CD8-positive, alpha-beta T cell (primary cell): ENCODE measurements at places on chromosomes 6 and 20.

GRCh38 chr6:142374965-142375733, 73.3 kb downstream of the ADGRG6 start:
- no peak for DNase-seq

GRCh38 chr20:5474646-5475550, 158.1 kb upstream of the PROKR2 start:
- no peak for DNase-seq

GRCh38 chr6:40280231-40280630, 306.9 kb downstream of the LRFN2 start:
- no peak for DNase-seq

GRCh38 chr20:46650575-46651090, 626 bp downstream of the SLC13A3 start:
- no peak for DNase-seq

- DNase-seq: no peak
These were observed 37.4 kb downstream of the ATXN1 start for GRCh38 chr6:16723826-16724225.

DNA sequence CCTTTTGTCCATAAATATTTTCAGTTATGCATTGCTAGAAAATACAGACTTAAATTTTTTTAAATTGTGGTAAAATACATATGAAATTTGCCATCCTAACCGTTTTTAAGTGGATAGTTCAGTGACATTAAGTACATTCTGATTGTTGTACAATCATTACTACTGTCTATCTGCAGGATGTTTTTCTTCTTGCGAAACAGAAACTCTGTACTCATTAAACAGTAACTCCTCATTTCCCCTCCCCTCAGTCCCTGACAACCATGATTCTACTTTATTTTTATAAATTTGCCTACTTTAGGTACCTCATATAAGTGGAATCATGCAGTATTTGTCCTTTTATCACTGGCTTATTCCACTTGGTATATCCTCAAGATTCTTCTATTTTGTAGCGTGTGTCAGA, 21.3 kb downstream of the TAF11 start:
- no peak for DNase-seq

DNA sequence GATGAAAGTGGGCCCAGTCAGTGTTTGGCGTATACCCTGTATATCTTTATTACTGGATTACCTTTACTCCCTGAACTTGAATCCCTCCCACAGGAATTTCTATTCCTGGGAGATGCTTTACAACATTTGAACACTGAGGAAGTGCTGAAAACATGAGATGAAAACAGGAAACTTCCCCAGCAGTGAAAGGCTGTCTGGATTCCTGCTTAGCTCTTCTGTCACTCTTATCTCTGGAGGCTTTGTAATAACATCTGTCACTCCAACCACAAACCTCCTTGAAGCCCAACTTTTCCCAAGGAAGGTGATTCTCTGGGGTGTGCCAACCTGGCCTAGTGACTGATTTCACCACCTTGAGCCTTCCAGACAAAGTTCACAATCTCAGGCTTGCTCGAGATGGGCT, 264.5 kb upstream of the BMP2 start:
- DNase-seq: no peak

GRCh38 chr6:147825848-147826247, 317.4 kb downstream of the SAMD5 start:
- no peak for DNase-seq

GRCh38 chr6:40669343-40669742, 82.2 kb upstream of the LRFN2 start:
- no peak for DNase-seq

DNA sequence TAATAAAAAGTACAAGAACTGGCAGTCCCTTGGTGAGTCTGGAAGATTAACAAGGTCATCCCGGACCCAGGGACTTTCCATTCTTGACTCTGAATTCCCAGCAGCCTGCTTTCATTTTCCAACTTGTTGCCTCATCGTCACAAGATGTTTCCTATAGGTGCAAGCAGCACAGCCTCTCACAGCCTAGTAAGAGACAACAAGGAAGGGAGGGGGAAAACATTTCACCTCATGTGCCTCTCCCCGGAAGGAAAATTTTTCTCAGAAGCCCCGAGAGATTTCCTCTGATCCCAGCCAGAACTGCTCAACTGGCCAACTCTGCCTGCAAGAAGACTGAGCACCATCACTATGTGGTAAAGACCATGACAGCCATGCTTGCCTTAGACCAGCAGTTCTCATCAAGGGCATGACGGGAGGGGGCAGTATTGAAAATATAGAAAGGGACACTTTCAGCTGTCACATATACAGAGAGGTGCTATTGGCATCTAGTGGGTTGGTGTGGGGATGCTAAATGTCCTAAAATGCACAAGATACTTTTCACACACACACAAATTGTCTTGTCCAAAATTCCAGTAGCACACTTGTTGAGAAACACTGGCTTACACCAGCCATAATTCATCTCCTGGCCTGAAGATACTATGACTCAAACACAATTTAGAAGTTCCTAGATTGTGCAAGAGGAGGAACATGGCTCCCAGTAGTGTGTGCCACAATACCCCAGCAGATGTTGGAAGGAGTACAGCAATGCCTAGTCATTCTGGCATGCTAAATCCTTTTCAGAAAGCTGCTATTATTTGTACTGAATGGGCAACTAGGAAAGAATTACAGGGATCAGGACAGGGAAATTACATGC, 10.8 kb upstream of the WTAP start:
- DNase-seq: no peak

DNA sequence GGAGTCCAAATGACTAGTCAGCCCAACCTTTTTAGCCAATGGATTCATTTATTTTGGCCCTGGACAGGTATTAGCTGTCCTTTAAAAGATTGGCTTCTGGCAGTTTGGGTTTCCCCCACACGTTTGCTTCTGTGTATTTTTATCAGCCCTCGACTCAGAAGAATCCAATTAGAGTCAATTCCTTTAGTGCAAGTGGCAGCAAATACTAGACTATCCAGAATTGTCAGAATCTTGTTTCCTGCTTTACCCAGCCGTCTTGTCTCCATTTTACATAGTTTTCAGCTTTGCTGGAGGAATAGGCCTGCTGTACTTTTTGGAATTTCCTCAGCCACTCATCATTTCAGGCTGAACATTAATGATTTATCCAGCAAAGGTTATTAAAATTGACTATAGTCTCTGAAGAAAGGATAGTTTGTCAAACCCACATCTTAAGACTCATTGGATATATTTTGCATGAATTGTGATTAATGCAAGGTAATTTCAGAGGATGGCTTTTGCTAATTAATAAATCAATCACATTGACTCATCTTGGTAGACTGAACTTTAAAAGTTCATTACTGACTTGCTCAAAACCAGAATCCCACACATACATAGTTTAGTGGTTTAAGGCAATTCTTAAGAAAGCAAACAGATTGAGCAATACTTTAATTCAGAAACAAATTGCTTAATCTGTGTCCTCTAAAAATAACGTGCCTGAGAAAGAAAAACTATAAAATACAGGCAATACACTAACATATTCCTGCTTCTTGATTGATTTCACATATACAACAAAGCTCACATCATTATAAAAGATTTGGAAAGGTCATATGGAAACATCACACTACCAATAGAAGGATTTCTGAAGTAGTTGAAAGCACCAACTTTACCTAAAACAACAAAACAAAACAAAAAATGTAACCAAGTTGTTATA, 62.9 kb upstream of the ZNF217 start:
- DNase-seq: no peak

DNA sequence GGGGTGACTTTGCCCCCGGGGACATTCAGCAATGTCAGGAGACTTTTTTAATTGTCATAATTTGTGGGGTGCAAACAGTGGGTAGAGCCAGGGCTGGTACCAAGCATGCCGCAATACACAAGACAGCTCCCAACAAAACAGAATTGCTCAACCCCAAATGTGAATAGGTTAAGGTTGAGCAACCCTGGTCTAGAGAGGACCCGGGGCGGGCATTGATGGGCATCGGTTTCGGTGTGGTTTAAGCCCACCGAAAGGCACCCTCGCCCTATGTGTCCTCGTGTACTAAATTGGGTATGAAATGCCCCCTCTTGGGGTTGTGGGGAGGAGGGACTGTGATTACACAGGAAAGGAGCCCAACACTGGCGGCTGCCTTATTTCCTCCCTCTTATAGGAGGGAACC, 36.0 kb downstream of the KIAA1755 start:
- no peak for DNase-seq

DNA sequence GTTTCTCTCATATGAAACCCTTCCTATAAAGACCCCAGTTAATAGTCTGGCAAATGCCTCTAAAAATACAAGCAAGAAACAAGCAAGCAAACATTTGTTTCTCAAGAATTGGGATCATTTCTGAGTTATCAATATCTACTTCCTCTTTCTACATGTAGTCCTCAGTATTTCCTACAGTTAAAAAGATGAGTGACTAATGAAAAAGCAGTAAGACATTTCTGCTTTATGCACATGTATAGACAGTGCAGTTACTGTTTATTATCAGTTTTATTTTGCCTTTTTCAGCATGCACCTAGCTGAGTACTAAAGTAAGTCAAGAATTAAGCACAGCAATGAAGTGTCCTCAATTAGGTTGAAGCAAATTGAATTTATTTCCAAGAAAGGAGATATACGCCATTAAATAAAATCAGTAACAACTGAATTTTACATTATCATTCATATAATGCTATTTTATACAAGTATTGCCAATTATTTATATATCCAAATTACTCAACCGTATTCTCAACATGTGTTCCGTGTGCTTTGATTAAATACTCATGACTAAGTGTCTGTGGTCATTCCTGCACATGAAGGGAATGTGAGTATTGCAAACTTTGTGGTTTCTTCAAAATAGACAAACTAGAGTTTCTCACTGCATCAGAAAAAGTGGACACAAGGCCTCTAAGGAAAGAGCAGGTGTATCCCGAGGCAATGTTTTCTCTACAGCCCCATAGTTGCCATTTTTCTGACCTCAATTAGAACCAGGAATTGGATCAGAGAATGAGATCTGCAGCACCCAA, 159.3 kb upstream of the MARCKS start:
- no peak for DNase-seq

DNA sequence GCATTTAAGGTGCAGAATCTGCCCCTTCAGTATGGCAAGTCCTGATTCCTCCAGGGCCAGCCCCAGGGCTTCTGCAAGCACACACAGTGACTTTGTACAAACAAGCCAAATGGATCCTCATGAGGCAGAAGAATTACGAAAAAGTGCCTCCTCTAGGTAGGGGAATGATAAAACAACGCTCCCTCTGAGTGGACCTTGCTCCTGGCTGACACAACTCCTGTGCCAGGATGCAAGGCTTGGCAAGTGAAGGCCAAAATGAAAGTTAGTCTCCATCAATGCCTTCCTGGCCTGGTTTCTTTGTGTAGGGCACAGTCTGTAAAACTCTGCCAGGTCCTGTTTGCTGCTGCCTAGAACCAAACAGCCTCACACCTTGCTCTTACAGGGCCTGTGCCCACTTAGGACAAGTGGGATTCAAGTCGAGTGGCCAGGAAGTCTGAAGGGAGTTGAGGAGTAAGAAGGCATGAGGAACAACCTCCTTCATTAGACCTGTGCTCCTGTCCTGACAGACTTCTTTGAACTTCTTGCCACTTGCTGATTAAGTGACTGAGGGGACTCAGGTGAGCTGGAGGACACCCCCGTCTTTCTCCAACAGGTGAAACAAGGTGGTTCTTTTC, 417.1 kb downstream of the CDC5L start:
- DNase-seq: no peak

GRCh38 chr6:4130357-4130987, 4.9 kb downstream of the ECI2 start:
- DNase-seq: no peak

DNA sequence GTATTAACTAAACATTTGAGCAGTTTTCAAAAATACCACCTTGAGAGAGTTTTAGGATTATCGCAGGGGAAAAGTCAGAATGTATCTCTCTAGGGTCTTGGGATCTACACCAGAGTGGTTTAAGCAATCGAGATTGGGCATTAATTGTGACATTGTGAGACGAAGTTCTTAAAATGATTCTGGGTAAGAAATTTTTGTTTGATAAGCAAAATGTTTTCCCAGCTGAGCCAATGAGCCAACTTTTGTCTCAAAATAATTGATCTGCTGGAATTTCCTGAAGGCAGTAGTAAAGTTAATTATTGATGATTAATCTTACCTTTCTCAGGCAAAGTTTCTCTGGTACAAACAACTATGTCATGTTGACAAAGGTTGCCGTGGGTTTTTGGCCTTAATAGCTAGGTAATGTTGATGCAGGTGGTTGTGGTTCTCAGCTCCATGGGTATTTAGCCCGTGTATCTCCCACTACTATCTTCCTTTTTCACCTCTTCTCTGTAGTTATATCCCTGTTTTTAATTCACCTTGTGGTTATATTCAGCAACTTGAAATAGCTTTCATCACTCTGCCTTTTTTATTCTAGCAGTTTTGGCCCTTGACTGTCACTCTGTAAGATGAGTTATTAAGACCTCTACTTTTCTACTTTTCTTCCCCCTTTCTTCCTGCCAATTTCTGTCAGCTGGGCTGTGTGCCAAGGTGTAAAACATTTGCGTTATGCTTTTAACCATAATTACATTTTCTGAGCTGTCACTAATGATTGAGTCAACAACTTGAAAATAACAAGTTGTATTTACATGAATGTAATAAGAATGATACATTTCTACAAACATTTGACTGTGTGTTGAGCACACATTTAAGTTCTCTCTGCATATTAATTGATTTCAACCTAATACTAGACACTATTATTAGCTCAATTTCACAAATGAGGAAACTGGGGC, 368.3 kb upstream of the BTBD3 start:
- no peak for DNase-seq

GRCh38 chr6:170454512-170455285, 98.4 kb downstream of the PSMB1 start:
- DNase-seq: no peak

DNA sequence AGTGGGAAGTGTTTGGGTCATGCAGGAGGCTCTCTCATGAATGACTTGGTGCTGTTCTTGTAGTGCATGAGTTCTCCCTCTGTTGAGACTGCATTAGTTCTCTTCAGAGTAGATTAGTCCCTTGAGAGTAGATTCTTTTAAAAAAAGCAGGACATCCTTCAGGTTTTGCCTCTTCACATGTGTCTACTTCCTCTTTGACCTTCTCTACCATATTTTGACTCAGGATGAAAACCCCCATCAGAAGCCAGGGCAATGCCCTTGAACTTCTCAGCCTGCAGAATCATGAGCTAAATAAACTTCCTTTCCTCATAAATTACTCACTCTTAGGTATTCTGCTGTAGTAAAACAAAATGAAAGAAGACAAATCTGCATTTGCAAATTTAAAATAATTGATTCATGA, 170.3 kb downstream of the CD109 start:
- DNase-seq: no peak
